ENCODE measurements at places on chromosomes 1 and 21.

DNA sequence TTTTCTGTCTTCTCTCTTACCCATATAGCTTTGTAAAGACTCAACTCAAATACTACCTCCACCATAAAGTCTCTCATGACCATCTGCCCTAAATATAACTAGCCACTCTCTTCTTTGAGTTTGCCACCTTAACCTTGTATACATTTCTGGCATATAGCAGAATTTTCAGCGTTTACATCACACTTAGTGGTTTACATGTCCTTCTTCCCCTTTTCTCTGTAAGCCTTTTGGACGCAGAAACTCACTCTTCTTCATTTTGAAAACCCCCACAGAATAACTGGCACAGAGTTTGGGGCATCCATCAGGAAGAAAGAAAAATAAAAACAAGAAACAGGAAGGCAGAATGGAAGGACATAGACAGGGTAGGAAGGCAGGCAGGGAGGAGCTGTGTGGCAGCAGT is 131.8 kb upstream of the DUSP10 start:
- DNase-seq, result no peak

DNA sequence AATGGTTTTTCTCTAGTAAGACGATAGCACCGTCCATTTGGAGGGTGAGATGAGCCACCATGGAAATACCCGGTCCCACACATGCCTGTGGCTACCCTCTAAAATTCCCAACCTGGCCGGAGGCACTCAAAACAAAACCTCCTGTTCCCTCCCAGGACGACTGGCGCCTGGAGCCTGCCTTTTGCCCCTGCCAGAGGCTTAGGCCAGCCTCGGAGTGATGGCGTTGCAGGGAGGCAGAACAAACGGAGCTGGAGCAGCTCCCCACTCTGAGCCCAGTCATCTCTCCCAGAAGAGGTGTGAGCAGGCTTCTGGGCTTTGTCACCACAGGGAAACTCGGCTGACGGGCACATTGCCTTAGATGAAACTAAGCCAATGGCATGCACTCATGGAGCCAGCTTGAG is 213.7 kb upstream of the HOOK1 start:
- DNase-seq, result no peak

GRCh38 chr1:101346419-101346818 is 109.6 kb downstream of the S1PR1 start:
- no peak for DNase-seq

DNA sequence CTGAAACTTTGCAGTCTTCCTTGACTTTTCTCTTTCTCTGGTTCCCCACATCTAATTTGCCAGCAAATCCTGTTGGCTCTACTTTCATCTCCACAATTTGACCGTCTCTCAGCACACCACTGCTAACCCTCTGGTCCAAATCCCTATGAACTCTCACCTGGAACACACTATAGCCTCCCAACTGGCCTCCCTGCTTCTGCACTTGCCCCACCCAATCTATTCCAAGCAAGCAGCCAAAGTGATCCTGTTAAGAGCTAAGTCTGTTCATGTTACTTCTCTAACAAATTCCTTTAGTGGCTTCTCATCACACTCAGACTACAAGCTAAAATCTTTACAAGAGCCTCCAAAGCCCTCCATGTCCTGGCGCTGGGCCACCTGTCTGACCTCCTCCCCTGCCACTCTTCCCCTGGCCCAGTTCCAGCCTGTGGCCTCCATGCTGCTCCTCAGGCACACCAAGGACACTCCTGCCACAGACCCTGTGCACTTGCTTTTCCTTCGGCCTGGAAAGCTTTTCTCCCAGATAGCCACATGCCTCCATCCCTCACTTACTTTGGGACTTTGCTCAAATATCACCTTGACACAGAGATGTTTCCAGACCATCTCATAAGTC is 104.1 kb downstream of the DTL start:
- DNase-seq, result no peak

- no peak for DNase-seq
Observed at GRCh38 chr1:221810406-221810805, 68.5 kb upstream of the DUSP10 start.

GRCh38 chr1:15626269-15626950 is 9.2 kb downstream of the DDI2 start:
- no peak for DNase-seq

- no peak for DNase-seq
Observed at GRCh38 chr1:224168859-224169380, 14.1 kb upstream of the DEGS1 start.

DNA sequence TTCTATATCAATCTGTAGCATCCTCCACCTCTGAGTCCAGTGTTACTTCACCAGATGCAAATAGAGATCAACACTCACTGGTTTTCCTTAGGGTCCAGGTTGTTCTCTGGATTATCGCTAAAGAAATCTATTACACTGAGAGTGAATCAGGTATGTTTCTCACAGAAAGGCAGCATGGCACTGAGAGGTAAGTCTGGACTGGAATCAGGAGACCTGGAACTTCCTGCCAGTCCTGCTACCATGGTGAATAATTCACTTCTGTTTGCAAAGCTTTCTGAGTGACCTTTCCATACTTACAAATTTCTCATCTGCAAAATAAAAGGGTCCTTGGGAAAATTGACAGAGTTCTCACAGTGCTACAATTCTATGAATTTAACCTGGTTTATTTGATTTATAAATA is 1583.3 kb downstream of the MRPL39 start:
- no peak for DNase-seq

GRCh38 chr1:29235955-29236711 is at the start of gene PTPRU:
TSS of gene PTPRU (plus strand) at chr1:29236522. CDS start at chr1:29236645, 123 bp downstream.
- peak; percentile 67 for DNase-seq

DNA sequence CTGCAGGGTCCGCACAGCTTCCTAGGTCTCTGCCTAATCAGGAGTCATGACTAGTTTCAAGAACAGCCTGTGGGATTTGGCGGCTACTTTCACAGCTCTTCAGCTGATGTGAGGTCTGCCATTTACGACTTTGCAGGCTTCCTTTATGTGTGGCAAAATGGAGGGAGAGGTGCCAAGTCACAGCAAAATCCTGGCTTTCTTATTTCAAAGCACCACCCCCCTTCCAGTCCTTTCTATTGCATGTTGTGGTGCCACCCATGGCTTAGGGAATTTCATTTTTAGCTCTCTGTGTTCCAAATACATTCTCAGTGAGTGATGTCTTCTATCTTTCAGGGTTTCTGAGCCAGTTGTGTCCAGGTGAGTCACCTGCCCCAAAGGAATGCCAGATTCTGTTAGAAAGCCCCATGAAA is 75.1 kb upstream of the WLS start:
- DNase-seq, result no peak

- no peak for DNase-seq
Observed at GRCh38 chr1:10216090-10216749, 5.8 kb downstream of the KIF1B start.

DNA sequence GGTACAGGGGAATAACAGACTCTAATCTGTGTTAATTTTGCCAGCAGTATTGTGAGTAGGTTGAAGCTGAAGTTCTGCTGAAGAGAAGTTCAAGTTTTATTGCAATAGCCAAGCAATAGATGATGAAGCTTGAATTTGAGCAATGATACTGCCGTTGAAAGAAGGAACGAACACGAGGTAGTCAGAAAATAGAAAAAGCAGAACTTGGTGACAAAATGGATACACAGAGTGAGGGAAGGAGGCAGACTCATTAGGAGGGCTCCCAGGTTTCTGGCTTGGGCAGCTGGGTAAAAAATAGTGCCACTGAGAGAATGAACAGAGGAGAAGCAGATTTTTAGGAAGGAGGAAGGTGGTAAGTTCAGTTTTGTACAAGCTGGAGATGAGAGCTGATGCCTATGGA is 22.3 kb upstream of the AGO1 start:
- DNase-seq, result no peak

DNA sequence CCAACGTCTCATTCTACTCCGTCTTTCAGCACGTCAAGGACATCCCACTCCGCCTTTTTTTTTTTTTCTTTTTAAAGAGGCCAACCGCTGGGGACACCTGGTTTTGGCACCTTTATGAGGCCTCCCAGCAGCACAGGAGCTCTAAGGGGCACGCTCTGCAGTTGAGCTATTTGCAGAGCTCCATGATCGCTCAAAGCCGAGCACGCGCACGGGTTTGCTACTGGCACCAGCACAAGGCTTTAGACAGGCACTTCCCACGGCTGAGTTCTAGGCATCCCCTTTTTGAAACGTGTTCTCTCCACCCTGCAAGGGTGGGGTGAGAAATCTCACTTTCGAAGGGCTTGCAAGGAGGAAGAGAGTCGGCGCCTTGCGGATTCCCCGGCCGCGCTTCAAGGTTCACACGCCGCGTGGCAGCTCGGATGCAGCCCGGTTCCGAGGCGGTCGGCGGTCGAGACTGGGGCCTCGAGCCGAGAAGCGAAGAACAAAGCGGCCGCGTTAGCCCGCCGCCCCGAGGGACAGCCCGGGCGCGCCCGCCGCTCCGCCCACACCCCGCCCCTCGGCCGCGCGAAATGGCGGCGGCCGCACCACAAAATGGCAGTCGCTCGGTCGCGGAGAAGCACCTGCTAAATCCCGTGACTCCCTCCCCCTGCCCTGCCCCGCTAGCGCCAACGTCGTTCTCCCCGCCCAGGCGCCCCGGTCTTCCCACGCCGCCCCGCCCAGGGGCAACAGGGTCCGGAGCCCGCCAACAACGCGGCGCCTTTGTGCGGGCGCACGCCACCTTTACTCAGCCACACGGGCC is 12.9 kb upstream of the SPEN start:
- peak; percentile 85 for DNase-seq

DNA sequence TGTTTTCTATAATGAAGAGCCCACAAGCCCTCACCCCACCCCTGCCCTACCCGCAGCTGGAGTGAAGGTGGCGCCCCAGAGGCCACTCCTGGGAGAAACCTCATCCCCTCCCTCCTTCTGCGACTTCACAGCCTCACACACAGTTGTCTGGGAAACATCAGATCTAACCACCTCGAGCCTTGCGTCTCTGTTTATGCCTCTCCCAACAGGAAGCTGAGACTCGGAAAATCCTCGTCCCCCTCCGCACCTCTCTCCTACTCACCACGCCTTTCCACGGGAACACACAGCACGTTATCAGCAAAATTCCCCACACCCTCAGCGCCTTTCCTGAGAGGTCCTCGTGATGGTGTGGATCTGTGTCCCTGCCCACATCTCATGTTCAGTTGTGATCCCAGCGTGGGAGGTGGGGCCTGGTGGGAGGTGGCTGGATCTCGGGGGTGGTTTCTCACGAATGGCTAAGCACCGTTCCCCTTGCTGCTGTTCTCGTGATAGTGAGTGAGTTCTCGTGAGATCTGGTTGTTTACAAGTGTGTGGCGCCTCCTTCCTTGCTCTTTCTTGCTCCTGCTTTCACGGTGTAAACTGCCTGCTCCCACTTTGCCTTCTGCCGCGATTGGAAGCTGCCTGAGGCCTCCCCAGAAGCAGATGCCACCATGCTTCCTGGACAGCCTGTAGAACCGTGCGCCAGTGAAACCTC is 190.6 kb downstream of the KIF26B start:
- DNase-seq, result no peak

- DNase-seq, result no peak
Observed at GRCh38 chr1:12100071-12100470, 37.0 kb downstream of the TNFRSF8 start.

- DNase-seq, result no peak
Observed at GRCh38 chr1:93005252-93005598, 44.0 kb upstream of the DIPK1A start.

- no peak for DNase-seq
Observed at GRCh38 chr1:20600156-20600555, 11.3 kb downstream of the CDA start.

GRCh38 chr1:156675210-156676113 is 1.7 kb downstream of the NES start:
- no peak for DNase-seq

- DNase-seq, result no peak
Observed at GRCh38 chr1:28640766-28641165, 2.1 kb downstream of the TAF12 start.

GRCh38 chr21:41593760-41594138 is 85.8 kb upstream of the TMPRSS2 start:
- DNase-seq, result no peak

GRCh38 chr1:208089761-208090370 is 154.3 kb downstream of the PLXNA2 start:
- no peak for DNase-seq

DNA sequence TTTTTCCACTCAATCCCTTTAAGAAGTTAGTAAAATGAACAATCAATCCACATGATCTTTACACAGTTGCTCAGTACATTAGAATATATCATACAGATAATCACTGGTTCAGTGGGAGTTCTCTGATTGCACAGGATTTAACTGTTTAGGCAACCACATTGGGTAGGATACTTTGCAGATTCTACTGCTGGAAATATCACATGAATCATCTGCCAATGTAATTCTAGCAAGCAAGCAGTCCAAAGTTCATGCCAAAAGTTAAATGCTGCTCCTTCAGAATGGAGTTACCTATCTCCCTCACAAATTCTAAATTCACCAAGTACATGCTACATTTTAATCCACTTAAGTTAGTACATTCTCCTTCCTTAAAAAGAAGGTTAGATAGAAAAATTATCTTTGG is 52.4 kb downstream of the NEGR1 start:
- no peak for DNase-seq

- no peak for DNase-seq
Observed at GRCh38 chr1:218640173-218640572, 295.0 kb downstream of the TGFB2 start.

DNA sequence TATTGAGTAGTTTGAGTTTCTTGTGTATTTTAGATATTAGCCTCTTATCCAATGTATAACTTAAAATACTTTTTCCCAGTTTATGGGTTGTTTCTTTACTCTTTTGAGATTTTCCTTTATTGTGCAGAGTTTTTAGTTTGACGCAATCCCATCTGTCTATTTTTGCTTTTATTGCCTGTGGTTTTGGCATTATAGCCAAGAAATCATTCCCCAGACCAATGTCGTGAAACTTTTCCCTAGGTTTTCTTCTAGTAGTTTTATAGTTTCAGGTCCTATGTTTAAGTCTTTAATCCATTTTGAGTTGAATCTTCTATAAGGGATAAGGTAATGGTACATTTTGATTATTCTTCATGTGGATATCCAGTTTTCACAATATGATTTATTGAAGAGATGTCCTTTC is 87.6 kb downstream of the LEPR start:
- DNase-seq, result no peak

- DNase-seq, result no peak
Observed at GRCh38 chr1:11434501-11434900, 44.5 kb upstream of the DISP3 start.

DNA sequence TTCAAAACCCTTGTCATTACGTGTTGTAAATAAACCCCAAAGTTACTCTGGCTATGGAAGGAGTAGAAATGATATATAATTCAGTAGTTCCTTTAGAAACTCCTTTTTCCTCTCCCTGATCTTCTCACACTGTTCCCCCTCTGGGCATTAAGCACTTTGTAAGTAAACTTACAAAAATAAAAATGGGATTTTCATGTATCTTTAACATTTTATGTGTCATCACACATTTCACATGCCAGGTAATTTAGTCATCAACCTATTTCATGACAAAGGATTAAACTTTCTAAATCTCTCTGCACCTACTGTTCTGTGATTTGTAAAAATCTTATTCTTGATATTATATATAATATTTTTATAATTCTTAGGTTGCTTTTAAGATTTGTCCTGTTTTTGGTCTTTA is 176.9 kb downstream of the NEK7 start:
- no peak for DNase-seq

- DNase-seq, result no peak
Observed at GRCh38 chr1:48858200-48858920, 81.7 kb upstream of the BEND5 start.

- DNase-seq, result no peak
Observed at GRCh38 chr1:41540886-41541591, 56.6 kb upstream of the EDN2 start.
